ENCODE measurements at places on chromosomes 1 and 21. TPM values are rescaled to one million over a fixed set of nuclear protein-coding genes. Genes with fewer than 3 reads are reported as not detected.

The CHML gene
- total RNA-seq: 14.0 TPM

The NMNAT2 gene
- under 0.01 TPM for total RNA-seq

The NPHS2 gene
- not detected for total RNA-seq

The CNR2 gene
- total RNA-seq: 1.3 TPM

The COL8A2 gene
- 0.81 TPM for total RNA-seq

The OPTC gene
- not detected for total RNA-seq

The MANEAL gene
- total RNA-seq: 1.3 TPM

The CXADR gene
- total RNA-seq: 0.81 TPM

The TMEM167B gene
- 14.8 TPM for total RNA-seq

The ESRRG gene
- total RNA-seq: not detected

The KCNE2 gene
- total RNA-seq: not detected

The FLAD1 gene
- 35.0 TPM for total RNA-seq

The LCE1E gene
- not detected for total RNA-seq

The LIN28A gene
- total RNA-seq: under 0.01 TPM

The JAM2 gene
- total RNA-seq: 0.81 TPM

The LCK gene
- total RNA-seq: 3.5 TPM

Data from hematopoietic multipotent progenitor cell (in vitro differentiated cells).